ENCODE measurements at places on chromosomes 5 and 9.

DNA sequence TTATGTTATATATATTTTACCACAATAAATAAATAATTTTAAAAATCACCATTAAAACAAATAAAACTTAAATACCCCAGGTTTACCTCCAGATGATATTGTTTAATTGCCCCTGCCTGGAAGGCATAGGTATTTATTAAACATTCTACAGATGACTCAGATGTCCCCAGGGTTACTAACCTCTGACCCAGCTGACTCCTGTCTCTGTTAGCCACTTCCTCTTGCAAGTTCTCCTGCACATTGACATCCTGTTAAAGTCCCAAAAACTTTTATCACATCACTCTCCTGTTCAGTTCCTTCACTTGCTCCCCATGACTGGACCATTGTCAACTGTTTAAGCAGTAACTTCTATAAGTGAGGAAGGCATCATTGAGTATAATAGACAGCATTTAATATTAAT is 37.0 kb upstream of the RAB3C start:
- no peak for DNase-seq

- no peak for DNase-seq
Observed at GRCh38 chr5:172044631-172045314, 38.3 kb upstream of the FBXW11 start.

- no peak for DNase-seq
Observed at GRCh38 chr9:94951324-94952135, 225.0 kb downstream of the AOPEP start.

- DNase-seq: no peak
Observed at GRCh38 chr9:12777121-12778022, 2.6 kb downstream of the LURAP1L start.

DNA sequence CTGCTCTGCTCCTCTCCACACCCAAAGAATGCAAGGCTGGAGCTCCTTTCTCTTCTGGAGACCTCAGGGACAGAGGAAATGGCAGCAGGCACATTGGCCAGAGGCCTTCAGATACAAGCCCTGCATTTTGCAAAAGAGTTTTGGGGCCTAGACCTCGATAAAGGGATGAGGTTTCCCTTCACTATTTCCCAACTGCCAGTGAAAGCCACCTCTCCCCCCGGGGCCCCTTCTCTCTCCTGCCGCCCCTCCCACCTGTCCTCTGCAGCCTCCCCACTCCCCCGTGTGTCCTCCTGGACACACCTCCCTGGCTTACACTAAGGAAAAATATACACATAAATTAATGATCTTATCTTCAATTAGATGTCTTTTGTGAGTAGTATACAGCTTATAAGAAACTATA is 21.3 kb upstream of the LMNB1 start:
- DNase-seq: no peak

- peak; percentile 34 for DNase-seq
Observed at GRCh38 chr5:72314571-72315172, 5.4 kb downstream of the MRPS27 start.

DNA sequence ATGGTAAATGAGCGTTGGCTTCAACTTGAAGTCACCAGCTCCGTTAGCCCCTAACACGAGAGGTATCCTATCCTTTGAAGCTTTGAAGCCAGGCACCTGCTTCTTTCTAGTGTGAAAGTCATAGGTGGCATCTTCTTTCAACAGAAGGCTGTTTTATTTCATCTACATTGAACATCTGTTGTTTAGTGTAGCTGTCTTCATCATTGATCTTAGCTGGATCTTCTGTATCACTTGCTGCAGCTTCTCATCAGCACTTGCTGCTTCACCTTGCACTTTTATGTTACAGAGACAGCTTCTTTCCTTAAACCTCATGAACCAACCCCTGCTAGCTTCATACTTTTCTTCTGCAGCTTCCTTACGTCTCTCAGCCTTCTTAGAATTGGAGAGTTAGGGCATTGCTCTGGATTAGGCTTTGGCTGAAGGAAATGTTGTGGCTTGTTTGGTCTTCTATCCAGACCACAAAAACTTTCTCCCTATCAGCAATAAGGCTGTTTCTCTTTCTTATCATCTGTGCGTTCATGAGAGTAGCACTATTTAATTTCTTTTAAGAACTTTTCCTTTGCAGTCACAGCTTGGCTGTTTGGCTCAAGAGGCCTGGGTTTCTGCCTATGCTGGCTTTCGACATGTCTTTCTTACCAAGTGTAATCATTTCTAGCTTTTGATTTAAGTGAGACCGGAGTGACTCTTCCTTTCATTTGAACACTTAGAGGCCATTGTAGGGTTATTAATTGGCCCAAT is 47.2 kb downstream of the PCSK5 start:
- no peak for DNase-seq

GRCh38 chr5:52504584-52505240 is 283.0 kb upstream of the ITGA1 start:
- DNase-seq: no peak

- peak; percentile 32 for DNase-seq
Observed at GRCh38 chr5:121937762-121938161, 24.0 kb upstream of the SRFBP1 start.

DNA sequence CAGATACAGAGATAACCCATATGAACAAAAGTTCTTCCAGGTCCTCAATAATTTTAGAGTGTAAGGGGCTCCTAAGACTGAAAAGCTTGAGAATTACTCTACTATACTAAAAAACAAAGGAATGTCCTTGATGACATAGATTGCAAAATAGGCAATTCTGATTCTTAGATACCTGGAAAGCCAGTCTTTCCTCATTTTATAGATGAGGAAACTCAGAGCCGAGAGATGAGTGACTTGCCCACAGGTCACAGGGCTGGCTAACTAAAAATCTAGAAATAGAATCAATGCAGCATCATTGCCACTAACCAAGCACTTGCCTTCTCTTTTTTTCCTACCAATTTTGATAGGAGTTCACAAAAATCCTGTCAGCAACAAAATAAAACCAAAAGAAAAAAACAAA is 101.2 kb downstream of the EPB41L4A start:
- DNase-seq: no peak

DNA sequence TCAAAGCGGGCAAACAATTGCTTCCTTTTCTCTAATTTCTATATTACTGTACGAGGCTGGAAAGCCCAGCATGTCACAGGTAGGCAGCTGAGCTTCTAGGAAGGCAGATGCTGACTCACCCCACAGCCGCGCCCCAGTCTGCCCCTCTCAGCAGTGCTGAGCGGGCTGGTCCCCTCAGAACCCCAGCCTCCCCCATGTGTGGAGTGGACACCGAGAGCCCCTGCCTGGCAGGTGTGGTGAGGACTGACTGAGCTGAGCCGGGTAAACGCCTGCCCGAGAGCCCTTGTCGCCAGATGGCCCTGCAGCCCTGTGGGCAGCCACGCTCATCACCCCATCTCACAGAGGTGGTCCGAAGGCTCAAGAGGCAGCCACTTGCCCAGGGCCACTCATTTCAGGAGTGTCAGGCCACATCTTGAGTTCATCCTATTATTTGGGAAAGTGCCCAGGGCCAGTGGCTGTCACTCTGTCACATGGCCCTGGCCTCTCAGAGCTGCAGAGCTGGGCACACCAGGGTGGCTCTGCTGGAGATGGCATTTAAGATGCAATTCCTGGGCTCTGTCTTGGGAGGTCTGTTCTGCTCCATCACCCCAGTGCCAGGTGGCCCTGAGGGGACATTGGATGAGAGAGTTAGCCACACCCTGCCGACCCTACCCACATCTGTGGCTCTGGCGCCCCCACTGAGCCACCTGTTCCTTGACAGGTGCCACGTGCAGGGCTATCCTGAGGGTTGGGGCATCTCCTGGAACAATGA is 12.4 kb downstream of the CARD19 start:
- DNase-seq: no peak

- no peak for DNase-seq
Observed at GRCh38 chr9:131394464-131395156, 724 bp downstream of the PRRC2B start.

DNA sequence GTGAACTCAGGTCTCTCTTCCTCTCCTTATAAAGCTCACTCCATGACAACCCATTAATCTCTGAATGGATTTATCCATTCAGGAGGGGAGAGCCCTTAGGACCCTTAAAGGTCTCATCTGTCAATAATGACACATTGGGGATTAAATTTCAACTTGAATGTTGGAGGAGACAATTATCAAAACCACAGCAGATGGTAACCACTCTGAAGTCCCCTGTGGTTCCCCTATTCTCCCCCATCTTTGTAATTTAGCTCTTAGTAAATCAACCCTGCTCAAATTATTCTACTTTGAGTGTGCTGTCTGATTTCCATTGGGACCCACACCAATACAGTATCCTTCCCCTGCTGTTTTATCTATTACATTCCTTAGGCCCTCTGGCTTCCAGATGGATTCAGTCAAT is 72.0 kb upstream of the RAI14 start:
- DNase-seq: no peak

DNA sequence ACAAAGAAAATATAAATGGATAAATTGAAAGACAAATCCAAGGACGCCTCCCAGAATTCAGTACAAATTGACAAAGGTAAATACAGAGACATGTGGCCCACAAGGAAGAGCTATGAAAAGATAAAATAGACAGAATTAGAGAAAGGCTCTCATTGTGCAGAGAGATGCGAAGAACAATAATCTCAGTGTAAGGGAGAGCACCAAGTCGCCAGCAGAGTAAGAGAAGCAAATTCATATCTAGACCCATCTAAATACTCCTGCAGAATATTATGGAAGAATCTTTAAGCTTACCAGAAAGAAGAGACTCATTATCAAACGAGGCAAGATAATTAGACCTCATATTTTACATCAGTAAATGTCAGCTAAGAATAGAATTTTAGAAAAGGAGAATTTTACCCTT is 101.7 kb upstream of the ITGA1 start:
- DNase-seq: no peak

Measured in fibroblast of skin of left biceps (primary cell).